ENCODE measurements at places on chromosomes 4 and X.

GRCh38 chr4:83759611-83760010 is 223.7 kb downstream of the GPAT3 start:
- no peak for DNase-seq

DNA sequence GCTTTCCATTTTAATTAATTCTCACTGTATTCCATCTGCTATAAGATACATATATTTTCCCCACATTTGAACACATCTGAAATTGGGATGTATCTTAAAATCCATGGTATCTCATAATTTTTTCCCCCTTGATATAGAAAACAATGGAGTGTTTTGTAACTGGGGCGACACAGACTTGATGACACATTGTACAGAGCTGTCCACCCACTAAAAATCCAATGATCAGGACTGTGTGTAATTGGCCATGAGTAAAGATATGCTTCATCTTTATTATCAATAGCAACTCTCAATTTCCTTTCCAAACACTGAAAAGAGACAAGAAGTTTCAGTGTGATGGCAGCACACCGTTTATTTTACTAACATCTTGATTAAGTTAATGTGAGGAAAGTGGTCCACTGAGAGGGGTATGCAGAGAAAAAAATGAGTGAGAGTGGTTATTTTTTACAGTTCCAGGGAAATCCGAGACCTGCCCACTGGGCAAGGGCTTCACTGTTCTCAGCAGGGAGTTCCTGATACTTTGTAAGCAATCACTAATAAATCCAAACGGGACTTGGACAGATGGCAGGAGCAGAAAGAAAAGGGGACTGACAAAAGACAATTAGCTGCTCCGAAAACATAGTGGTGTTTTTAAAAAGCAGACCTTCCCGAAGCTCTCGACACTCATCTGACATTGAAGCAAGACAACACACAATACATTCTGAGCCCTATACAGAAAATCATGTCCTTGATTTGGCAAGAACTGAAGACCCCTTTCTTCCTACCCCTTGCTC is 149.4 kb downstream of the TSPAN5 start:
- no peak for DNase-seq

- DNase-seq = peak; percentile 27
Observed at GRCh38 chr4:156677131-156677531, 294.5 kb downstream of the PDGFC start.

DNA sequence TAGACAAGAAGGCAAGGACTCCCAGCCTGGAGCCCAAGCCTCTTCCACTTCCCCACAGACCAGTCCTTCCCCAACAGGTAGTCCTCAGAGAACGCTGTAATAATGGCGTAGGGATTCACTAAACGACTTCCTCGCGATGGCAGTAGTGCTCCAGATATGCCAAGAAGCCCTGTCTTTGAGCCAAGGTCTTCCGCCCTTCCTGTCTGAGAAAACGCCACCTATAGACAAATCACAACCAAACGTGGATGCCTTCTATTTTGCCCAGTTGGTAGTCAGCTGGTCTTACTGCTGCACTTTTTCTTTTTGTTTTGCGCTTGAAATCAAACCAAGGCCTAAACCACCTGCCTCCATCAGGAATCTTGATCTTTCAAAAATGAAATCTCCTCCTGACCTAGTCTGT is 203.3 kb downstream of the OR13H1 start:
- no peak for DNase-seq

DNA sequence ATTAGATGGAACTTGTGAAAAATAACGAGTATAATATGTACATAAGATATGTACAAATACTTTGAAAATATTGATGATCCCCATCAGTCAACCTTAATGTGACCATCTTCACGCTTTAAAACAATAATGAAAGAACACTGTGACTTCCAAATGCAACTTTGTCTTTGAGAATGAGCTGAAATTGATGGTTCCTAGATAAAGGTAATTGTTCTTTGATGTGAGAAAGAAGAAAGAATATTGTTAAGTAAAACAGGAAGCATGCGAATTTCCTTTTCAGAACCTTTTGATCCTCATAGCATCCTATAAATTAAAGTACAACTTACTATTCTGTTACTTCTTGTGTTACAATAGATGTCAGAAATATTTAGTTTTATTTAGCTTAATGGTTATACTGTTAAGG is 22.2 kb downstream of the IL2 start:
- DNase-seq = no peak

GRCh38 chr4:61666244-61666643 is 466.1 kb downstream of the ADGRL3 start:
- no peak for DNase-seq

- no peak for DNase-seq
Observed at GRCh38 chr4:120447774-120448173, 381.1 kb upstream of the MAD2L1 start.

DNA sequence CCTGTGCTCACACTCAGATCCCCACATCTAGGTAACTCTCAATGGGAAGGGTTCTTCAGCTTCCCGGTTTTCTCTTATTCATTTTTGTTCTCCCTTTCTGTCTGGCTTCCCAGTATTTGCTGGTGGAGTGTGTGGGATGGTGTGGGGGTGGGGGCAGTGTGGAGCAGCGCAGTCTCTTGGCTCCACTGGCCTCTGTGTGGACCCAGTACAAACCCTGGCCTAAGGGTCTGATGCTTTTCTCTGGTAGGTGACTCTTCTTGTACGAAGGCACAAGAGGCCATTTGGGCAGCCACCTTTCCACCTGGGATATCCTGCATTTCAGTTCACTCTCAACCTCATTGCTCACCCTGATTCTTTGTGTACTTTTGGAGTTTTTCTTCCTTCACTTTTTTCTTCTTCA is 71.3 kb downstream of the NBDY start:
- DNase-seq = no peak

- DNase-seq = no peak
Observed at GRCh38 chrX:135396109-135396508, 25.6 kb upstream of the SMIM10L2A start.

GRCh38 chr4:122224348-122224747 is 72.2 kb downstream of the BLTP1 start:
- DNase-seq = peak; percentile 41
